ENCODE measurements at places on chromosomes 1 and 21.

GRCh38 chr1:203360547-203361185 is 9.7 kb upstream of the FMOD start:
- DNase-seq: no peak

DNA sequence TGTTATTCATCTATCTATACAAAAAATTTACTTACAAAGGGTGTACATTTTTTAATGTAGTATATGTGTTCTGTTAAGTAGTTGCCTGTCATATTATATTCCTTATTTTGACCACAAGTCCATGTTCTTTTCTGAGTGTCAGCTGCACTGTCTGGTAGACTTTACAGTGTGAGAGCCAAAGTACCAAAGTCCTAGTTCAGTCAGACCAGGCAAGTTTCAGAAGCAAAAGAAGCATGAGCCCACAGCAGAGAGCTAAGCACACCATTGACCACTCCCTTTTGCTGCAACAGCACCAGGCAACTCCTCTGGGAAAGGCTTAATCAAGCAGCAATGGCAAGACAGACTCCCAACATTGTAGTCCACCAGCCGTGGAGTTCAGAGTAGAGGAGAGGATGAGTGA is 631.9 kb upstream of the PKN2 start:
- DNase-seq: no peak

GRCh38 chr1:31482482-31483011 is 69.5 kb downstream of the SERINC2 start:
- no peak for DNase-seq

- no peak for DNase-seq
Observed at GRCh38 chr1:119662034-119662437, 14.0 kb upstream of the ZNF697 start.

DNA sequence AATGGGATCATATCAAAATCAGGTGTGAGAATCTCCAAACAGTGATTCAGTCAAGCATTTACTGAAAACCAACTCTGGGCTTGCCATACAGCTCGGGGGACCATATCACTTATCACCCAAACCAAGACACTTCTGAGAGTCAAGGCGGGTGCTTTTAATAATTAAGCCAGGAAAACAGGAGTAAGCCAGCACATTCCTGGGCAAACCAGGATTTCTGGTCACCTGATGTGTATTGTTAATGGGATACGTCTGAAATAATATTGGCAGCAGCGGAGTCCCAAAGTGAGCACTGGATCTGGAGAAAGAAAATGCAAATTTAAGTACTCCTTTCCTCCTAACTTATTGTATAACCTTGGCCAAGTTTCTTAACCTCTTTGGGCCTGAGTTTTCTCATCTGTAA is 17.6 kb downstream of the OSCP1 start:
- no peak for DNase-seq

DNA sequence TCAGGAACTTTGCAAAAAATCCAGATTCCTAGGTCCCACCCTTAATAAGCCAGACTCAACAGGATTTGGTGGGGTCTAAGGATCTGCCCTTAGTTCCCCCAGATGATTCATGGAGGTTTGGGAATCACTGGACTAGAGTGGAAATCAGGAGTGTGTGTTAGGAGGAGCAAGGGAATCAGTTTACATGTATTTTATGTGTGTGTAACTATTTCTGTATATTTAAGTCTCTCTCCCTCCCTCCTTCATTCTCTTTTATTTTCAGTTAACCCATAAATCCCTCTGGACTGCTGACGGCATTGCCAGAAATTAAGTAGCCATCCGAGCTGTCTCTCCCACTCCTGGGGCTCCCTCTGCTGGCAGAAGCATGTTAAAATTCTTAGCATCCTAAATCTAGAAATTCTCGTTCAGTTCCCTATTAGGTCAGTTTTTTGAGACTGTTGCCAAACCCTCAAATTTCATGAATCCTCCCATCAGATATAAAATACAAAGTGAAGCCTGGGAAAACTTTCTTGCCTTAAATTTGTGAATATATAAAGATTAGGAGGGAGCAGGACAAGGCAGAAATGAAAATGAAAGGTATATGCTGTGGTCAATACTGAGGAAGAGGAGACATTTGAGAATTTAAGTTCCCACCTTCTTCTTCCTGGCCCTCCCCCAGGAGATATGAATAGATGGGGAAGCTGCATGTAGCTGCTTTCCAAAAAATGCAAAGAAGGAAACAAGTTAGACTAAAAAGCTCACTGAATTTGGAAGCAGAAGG is 11.7 kb upstream of the HSD11B1 start:
- peak; percentile 72 for DNase-seq

- DNase-seq: no peak
Observed at GRCh38 chr1:164630626-164631396, 71.8 kb downstream of the PBX1 start.

GRCh38 chr1:27572019-27572678 is 31.8 kb downstream of the AHDC1 start:
- no peak for DNase-seq

GRCh38 chr1:174995121-174995520 is 4.6 kb upstream of the CACYBP start:
- DNase-seq: no peak

- DNase-seq: no peak
Observed at GRCh38 chr1:161954050-161954449, 69.6 kb downstream of the OLFML2B start.

DNA sequence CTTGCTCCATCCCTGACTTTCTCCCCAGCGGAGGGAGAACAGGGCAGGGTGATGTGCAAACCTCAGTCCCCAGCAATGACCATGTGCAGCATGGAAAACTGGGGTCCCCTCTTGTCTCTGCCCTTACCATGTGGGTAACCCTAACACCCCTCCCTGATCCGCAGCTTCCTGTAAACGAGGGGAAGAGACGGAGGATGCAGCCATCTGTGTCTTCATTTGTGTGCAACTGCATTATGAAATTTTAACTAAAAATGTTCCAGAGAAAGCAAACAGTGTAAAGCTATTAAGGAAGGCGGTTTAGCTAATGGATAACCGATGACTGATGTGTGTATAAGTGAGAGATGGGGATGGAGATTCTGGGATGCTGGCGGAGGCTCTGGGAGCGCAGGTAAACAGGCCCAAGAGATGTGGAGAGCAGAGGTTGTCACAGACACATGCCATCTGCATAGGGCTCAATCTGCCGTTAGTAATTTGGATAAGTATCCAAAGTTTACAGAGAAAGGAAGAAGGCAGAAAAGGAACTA is 206.6 kb downstream of the DSCAM start:
- DNase-seq: no peak

- DNase-seq: no peak
Observed at GRCh38 chr1:21511579-21512522, 2.6 kb downstream of the ALPL start.

DNA sequence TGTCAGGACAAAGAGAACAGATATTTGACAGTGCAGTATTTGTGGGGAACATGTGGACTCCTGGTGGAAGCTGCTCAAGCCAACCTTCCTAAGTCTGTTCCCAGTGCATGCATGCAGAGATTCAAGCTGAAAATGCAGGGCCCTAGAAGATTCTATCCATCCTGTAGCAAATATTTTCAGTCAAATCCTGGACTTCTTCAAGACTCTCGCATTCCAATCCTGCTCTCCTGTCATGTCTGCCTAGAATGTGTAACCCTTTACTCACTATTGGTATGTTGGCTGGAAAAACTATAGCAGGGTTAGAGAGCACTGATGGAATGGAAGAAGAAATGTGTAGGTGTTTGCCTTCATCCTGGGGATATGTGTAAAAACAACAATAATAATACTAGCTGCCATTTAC is 385.6 kb upstream of the PKN2 start:
- DNase-seq: no peak
